Activated naive CD8-positive, alpha-beta T cell treated with anti-CD3 and anti-CD28 coated beads for 36 hours (primary cell): ENCODE measurements at places on chromosomes 4 and X.

DNA sequence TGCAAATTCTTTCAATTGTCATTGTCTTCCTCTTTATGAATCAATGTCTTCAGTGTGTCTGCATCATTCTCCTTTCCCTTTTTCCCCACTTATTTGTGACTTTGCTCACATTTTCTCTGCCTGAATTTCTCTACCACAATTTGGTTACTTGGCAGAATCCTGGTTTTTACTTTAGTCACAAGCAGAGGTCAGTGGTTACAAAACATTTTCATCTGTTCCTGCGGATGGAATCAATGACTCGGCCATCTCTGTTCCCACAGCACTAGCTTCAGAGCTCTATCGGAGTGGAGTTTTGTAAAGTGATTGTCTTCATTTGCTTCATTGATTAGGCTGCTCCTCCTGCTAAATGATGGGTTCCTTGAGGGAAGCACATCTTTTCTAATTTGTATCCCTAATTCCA, 501.3 kb upstream of the AADAT start:
- DNase-seq, result no peak

- DNase-seq, result no peak
These were observed 179.7 kb upstream of the RASGEF1B start for GRCh38 chr4:81651243-81651899.

DNA sequence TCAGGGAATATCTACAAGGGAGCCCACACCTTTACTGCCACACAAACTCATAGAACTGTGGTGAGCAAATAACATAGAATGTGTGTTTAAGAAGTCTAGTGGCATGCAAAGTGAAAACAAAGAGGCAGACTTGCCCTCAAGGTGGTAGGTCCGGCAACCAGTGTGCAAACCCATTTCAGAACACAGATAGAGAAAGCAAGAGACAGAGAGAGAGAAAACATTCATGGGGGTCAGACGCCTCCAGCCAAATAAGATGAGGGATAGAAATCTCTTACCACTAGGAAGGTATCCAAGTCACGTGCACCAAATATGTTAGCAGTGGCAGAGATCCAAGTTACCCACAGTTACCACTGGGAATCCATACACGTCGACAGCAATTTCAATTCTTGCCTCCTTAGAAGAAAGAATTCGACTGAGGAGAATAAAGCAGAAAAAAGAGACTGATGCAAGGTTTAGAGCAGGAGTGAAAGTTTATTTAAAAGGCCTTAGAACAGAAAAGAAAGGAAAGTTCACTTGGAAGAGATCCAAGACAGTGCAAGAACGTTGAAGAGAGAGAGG, 252.8 kb downstream of the NAP1L3 start:
- DNase-seq, result no peak

DNA sequence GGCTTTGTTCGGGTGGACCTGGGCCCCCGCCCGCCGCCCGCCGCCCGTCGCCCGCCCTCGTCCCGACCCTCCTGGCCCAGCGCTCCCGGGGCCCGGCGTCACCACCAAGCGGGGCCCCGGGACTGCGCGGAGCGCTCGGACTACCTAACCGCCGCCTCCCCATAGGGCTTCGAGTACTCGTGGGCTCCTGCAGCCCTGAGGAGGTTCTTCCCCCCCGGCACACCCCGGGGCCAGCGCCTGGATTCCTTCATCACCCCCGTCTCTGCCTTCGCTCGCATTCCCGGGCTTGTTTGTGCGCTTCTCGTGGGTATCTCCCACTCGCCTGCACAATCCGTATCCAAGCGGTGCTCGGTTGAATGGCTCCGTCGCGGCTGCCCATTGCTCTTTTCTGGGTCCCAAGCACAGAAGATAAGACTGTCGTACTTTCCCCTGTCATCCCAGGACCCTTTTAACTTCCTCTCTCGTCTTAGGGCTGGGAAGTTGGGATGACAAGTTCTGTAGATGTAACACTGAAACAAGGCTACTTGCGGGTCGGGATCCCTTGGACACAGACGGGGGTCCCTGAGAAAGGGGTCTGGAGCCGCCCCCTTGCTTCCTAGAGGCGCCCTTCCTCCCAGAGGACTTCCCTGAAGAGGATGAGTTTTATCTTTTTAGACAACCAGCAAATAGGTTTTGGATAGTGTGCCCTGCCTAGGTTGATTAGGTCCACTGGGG, 565 bp downstream of the MOB1B start:
- no peak for DNase-seq

GRCh38 chr4:141511055-141511454, 125.3 kb upstream of the IL15 start:
- DNase-seq, result no peak
